ENCODE measurements at places on chromosomes 5 and 9.
A peak's percentile ranks its signal among the peaks of the same experiment; 100 is the strongest.

- DNase-seq, result no peak
These were observed 12.6 kb downstream of the FGF18 start for GRCh38 chr5:171432076-171432475.

GRCh38 chr5:113489299-113489698 is 1.0 kb upstream of the MCC start:
- peak; percentile 98 for DNase-seq

- DNase-seq, result no peak
These were observed at the start of gene SYK for GRCh38 chr9:90801241-90801972. SYK (plus strand) TSS chr9:90801819; CDS start chr9:90843899, 42,080 bp downstream.

- DNase-seq, result no peak
These were observed 59.0 kb upstream of the RARS1 start for GRCh38 chr5:168427224-168427623.

- DNase-seq, result no peak
These were observed 1.7 kb upstream of the SLC34A1 start for GRCh38 chr5:177382423-177383029.

GRCh38 chr5:157719245-157719644 is 12.0 kb upstream of the THG1L start:
- no peak for DNase-seq

Data from fibroblast of skin of abdomen (primary cell).